ENCODE measurements at places on chromosomes 3 and 15.

- no peak for DNase-seq
These were observed 7.3 kb downstream of the TYRO3 start for GRCh38 chr15:41566121-41566885.

- DNase-seq: no peak
These were observed 96.2 kb downstream of the UBE3A start for GRCh38 chr15:25342629-25343028.

GRCh38 chr3:41518626-41519025 lies 319.3 kb downstream of the CTNNB1 start:
- DNase-seq: no peak

GRCh38 chr3:177211503-177212277 lies 14.4 kb upstream of the TBL1XR1 start:
- DNase-seq: no peak

DNA sequence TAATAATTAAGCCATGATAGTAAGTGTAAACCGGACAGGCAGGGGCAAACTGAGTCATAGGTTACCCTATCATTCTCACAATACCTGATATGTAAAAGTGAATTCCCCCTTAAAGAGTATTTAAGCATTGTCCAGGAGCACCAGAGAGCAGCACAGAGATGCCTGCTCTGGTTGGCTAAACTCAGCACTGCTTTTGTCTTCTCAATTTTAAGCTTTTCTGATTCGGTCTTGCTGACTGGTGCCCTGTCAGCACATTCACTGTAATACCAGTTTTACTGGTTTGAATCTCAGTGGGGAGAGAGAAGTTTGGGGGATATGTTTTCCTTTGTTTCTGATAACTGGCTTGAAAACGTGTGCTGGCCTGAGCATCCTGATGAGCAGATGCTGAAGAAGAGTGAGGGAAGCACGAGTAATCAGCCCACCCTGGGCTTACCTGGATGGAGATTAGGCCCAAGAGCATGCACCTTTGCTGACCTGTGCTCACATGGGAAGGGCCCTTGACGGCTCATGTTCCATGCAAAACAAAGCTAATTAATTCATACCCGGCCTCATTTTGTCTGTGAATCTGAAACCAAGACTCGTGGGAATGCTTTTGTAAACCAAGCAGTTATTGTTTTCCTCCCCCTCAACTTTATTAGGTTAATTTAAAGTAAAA lies 208.5 kb upstream of the MRPL3 start:
- no peak for DNase-seq

- DNase-seq: no peak
These were observed 58.2 kb upstream of the ARRDC4 start for GRCh38 chr15:97902140-97902780.
